Right cardiac atrium (tissue), 5 donors: ENCODE measurements at places on chromosomes 4 and X.

GRCh38 chr4:172819353-172819752 is 349.3 kb upstream of the GALNT7 start:
- no peak for DNase-seq

DNA sequence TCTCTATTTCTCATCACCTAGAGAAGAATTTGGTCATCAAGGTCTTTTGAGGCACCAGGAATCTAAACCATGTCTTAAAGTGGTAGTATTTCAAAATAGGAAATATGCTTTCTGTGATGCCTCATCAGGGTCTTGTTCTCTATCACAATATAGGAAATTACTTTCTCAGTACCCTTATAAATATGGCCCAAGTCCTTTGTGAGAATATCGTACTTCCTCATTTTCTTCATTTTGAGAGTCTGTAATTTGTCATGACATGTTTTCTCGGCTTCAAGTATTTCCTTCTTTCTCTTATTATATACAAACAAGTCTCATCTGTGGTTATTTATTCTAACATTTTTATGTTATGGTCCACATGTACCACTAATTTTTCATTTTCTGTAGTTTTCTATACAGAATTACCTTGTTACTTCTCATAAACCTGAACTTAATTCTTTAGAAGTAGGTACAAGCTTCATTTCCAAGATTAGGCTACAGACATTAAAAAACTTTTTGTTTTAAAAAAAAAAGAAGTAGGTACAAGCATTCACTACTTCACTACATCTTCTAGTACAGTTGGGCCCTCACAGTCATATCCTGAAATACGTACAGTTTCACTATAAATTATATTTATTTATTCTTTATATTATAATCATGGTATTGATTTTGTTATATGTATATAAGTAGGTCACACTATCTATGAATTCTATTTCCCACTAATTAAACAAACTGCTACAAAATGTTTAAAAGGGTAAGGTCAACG is 54.4 kb downstream of the KLHL13 start:
- no peak for DNase-seq

GRCh38 chr4:113540859-113541258 is 220.7 kb downstream of the CAMK2D start:
- no peak for DNase-seq

DNA sequence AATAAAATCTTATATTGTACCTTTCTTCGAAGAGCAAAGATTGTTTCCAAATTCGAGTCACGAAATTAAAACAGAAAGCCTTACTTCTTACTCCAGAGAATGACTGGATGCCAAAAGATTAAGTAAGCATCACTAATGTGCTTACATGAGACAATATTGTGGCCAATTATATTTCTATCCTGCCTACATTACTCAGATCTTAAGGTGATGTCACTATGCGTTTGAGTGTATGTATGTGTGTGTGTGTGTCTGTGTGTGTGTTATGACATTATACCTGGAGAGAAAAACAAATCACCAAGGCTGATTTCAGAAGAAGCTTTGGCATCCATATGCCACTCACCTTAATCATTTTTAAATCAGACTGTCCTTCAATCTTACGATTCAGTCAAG is 556.3 kb downstream of the PPARGC1A start:
- DNase-seq: no peak

DNA sequence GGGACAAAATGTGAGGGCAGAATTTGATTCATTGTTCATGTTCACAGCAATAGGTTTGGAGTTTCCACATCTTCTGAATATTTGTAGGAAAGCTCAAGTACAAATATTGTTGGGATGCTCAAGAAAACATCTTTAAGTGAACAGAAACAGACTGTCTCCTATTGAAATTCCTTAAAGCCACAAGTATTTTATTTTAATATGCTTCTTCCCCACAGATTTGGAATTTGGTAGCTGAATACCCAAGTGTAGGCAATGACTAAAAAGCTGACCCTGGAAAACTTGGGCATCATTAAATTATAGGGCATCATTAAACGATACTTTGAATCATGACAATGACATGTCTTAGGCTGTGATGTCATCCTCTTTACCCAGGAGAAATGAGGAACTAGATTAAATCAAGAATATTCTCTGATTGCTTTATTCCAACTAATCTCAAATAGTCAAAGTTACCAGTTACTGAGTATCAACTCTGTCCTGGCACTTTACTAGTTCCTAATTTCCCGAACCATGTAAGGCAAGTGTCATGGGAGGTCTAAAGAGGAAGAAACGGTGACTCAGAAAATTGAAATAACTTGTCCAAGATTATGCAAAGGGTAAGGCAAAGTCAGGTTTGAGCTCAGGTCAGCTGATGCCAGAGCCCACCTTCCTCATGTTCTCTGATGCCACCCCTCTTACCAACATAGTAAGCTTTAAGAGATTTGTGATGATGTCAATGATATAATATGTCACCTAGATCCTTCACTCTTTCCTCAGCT is 223.1 kb upstream of the LEF1 start:
- DNase-seq: no peak

GRCh38 chr4:158819942-158820786 is 51.3 kb downstream of the FNIP2 start:
- no peak for DNase-seq

DNA sequence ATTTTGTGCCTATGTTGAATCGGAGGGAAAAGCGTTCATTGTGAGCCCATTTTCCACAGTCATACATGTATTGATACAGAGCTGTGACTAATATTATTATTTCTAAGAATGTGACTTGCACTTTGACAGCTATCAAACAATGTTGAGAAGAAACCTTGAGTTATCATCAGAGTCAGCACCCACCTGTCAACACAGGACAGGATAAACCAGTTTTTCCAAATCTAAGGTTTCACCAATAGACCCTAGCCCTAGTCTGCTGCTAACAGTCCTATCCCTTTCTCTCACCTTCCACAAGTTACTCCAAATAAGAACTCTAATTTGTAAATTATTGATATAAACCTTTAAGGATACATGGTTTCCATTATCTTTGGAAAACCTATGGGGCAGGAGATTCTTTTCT is 47.7 kb upstream of the DHX15 start:
- DNase-seq: no peak

GRCh38 chrX:13938051-13938828 is 91.5 kb downstream of the GEMIN8 start:
- peak; percentile 25 for DNase-seq

DNA sequence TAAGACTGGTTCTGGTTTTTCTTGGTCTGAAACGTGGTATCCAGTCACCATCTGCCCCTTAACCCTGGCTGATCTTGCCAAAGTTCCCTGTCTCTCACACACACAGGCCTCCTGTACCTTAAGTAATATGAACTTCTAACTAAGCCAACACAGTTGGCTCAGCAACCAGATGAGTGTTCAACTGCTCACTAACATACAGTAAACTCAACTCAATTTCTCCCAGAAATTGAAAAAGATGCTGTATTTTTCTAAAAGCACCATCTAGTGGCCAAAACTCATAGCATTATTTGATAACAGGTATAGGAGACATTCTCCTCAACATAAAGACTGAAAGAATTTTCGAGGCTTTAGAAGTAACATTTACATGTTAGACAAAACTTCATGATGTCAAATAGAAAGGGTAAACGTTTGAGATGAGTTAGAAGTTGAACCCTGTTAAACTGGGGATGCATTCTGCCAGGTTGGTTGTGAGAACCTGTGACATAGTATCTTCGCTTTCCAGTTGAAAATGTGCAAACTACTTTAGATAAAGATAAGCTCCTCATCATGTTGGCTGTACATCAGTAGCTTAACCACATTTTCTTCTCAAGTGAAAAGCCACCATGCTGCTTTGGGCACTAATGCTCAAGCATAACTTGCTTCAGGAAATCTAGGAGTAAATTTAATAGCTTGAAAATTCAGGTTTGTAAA is 31.2 kb downstream of the CCNI start:
- no peak for DNase-seq

- peak; percentile 66 for DNase-seq
These were observed 6.0 kb downstream of the SLC2A9 start for GRCh38 chr4:10015140-10015753.

GRCh38 chr4:119638359-119638758 is 9.8 kb upstream of the PDE5A start:
- no peak for DNase-seq

DNA sequence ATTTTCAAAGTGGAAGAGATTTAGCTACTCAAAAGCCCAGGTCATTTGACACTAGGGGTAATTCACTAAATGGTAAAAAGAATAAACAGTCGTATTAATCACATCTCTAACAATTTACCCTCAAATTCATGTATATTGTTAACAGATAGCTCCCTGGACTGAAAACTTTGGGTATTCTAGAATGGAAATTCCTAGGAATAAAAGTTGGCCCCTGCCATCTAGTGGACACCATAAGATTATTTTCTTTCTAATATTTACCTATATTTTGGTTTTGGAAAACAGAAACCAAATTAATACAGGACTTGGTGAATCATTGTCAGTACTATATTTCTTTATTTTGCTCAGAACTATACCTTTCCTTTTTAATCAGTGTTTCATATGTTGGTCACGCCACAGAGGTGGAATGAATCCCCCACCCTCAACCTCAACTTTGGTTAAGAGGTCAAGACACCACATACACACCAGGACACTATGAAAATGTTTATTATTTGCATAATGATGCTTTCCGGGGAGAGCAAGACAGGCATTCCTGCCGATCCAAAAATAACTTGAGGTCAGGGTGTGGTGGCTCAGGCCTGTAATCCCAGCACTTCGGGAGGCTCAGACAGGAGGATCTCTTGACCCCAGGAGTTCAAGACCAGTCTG is 96.2 kb upstream of the APOOL start:
- no peak for DNase-seq

DNA sequence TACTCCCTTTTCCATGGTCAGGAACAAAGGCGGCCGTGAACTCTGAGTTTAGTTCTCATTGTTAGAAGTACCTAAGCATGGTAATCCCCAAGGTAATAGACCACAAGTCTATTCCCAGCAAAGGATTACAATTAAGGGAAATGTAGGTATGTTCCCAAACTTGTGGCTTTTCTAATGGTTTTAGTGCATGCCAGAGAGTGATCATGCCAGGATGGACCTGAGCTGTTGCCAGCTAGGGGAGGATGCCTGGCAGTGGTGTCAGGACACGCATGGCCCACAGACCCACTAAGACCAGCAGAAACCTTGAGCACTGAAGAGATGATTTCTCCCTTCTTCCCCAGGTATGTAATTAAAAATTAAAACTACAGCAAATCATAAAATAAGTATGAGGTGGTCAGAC is 60.8 kb downstream of the COQ2 start:
- no peak for DNase-seq

- no peak for DNase-seq
These were observed 8.9 kb upstream of the BBS7 start for GRCh38 chr4:121879135-121879534.

- DNase-seq: no peak
These were observed 419.5 kb upstream of the ATOH1 start for GRCh38 chr4:93409035-93409434.

DNA sequence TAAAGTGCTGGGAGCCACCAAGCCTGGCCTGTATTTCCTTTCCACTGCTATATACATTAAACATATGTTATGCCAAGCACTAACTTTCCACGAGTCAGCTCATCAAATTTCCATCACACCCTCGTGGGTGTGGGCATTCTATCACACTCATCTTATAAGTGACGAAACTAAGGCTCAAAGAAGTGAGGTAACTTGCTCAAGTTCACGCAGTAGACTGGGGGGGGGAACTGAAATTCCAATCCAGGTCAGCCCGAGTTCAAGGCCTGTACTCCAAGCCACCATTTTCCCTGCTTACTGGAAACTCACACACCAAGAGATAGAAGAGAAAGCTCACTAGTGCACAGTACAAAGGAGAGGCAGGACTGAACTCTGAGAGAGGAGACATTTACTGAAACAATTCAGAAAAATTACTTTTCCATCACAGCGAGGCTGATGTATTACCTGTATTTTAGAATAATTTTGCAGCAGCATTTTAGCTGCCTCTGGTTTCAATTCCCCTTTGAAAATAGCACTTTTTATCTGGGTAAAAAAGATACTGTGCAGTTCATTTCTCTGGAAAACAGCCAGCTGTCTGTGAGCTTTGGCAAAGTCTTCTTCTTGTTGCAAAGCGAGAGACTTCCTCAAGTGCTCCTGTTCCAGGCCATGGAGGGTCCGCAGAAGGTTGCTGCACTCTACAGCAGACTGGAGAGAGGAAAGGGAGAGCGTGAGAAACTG is 76.8 kb downstream of the EVC2 start:
- no peak for DNase-seq

DNA sequence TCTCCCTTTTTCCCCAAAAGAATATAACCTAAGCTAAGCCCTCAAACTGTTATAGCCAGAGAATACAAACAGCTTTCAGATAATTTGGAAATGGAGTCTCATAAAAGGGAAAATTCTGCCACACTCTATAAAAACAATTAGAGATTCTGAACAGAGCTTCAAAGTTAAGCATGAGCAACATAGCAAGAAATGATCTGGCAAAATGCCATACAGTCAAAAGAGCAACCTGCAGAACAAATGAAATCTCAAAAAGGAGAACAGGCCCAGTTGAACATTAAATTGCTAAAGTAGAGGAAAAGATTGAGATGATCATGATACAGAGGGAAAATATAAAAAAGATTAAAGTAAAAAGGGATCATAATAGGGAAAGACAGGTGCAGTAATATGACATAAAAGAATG is 250.5 kb downstream of the TLL1 start:
- no peak for DNase-seq

DNA sequence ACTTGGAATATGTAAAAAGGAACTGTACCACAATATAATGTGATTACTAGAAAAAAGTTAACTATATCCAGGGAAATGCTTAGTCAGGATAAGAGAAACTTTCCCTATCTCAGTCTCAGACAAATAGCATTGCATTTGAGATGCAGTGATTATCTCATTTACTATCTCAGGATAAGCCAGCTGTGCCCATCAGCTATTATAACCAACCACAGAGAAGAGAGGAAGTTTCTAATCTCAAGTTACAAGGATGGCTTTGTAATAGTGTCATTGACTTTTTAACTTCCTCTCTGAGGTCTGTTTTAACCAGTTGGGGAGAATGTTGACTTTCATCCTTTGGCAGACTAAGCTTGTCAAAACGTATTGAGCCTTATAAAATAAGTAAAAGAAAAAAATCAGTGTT is 56.5 kb downstream of the SNX25 start:
- no peak for DNase-seq

GRCh38 chrX:150282953-150283352 is 80.2 kb upstream of the MAMLD1 start:
- no peak for DNase-seq

DNA sequence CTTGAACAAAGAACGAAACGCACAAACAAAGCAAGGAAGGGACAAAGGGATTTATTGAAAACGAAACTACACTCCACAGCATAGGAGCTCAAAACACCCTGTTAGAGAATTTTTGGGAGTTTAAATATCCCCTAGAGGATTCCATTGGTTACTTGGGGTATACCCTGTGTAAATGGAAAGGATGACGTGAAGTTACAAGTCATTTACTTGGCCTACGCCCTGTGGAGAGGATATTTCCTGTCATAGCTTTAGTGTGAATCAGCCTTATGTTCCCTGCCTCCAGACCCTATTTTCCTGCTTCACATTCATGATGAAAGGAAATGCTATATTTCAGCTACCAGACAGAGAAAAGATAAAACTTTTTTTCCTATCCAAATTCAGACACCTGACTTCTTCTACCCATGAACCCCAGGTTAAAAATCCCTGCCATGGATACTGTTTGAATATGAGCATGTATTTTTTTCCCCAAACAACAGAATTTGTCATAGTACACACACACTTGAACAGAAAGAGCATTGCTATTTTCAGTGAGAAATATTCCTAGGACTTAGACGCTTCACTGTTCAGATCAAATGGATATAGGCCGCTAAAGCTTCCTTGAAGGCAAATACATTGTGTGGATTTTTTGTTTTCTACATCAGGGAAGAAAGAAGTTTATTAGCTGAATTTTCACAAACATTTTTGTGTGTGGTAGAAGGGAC is 20.4 kb downstream of the PIN4 start:
- no peak for DNase-seq
